Sigmoid colon (tissue), 7 donors: ENCODE measurements at places on chromosomes 3 and 15.
A peak's percentile ranks its signal among the peaks of the same experiment; 100 is the strongest.

- DNase-seq = no peak
Measured at GRCh38 chr15:48710952-48711495, 65.5 kb upstream of the FBN1 start.

DNA sequence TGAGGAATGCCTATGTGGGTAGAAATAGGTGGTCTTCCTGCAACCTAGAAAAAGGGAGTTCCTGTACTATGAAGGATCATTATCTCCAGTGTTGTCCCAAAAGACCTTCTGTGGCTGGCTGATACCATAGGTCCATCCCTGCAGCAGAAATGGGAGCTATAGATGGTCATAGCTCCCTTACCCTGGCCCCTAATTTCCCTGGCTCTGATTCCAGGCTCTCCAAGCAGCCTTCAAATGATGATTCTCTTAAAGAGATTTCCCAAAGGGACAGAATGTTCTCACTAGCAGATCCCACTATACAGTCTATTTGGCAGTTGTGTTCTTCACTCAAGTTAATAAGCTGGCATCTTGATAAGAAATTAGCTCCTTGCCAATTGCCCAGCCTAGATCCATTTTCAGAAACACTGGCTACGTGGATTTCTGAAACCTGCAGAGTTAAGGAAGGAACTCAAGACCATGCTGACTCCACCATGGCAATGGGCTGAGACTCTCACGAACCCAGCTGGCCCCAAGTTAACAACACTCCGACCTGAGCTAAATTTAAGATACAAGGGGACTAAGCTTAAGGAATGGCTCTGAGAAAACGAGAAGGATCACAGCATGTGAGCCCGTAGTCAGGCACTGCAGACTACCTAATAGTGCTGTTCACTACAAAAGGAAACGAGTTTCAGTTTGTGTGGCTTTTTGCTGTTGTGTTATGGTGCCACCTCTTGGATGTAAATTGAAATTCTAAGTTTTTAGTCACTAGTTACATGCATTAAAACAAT is 11.4 kb downstream of the C15orf40 start:
- DNase-seq = no peak

GRCh38 chr3:102078854-102079808 is 229.8 kb downstream of the NFKBIZ start:
- no peak for DNase-seq

DNA sequence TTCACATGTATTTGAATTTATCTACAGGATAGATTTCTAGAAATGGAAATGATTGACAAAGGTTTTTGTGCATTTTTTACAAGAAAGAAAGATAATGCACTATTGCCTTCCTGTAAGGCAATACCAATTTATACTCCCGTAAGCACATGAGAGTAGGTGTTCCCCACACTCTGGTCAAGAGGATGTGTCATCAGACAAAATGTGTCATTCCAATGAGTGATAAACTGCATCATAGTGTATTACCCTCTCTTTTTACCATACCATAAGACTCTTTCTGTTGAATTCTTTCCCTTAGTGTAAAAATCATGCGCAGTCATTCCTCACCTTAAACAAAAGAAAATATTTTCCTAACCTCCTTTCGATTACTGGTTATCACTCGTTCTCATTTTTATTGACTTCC is 251.0 kb downstream of the ROBO1 start:
- no peak for DNase-seq

- no peak for DNase-seq
Measured at GRCh38 chr3:29318251-29318650, 37.4 kb downstream of the RBMS3 start.

DNA sequence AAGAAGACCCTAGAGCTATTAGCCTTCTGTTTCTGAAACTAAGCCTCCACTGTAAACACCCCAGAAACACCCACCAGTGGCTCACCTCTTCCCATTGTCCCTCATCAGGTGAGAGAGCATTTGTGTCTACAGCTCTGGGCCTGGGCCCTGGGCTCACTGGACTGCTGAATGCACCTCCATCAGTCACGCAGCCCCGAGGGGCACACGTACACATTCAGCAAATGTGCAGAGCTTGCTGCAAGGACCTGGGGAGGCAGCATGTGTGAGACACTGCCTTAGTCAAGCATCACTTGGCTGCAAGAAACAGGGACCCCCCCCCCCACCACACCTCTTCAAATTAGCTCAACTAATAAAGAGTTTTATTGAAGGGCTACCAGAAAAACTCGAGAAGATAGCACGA is 29.0 kb downstream of the MRPL46 start:
- no peak for DNase-seq

DNA sequence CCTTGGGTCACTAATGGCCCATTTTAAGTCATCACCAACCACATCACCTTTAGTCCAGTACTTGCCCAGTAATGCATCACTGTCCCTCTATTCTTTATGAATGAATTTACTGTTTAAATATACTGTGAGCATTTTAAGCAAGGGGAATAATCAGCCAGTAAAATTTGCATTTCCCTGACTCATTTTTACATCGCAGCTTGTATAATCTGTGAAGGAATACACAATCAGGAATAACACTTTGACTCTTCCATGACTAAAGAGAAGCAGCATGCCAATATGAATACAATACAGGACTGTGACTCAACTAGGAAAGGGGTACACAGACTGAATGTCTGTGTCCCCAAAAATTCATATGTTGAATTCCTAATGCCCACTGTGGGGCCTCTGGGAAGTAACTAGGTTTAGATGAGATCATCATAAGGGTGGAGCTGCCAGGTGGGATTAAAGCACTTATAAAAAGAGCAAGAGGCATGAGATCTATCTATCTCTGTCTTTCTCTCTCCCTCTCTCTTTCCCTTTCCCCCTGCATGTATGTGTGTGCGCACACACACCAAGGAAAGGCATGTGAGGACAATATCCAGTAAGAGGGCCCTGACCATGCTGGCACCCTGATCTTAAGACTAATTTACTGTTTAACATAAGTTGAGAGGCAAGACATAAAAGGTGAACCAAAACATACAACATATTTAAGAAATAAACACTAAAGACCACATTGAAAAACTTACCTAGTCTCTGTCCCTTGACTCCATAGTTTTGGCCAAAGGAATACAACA is 12.1 kb downstream of the B4GALT4 start:
- DNase-seq = no peak

GRCh38 chr3:33153782-33154181 is 40.0 kb downstream of the CRTAP start:
- no peak for DNase-seq

GRCh38 chr3:56190130-56190529 is 278.1 kb downstream of the ERC2 start:
- no peak for DNase-seq

DNA sequence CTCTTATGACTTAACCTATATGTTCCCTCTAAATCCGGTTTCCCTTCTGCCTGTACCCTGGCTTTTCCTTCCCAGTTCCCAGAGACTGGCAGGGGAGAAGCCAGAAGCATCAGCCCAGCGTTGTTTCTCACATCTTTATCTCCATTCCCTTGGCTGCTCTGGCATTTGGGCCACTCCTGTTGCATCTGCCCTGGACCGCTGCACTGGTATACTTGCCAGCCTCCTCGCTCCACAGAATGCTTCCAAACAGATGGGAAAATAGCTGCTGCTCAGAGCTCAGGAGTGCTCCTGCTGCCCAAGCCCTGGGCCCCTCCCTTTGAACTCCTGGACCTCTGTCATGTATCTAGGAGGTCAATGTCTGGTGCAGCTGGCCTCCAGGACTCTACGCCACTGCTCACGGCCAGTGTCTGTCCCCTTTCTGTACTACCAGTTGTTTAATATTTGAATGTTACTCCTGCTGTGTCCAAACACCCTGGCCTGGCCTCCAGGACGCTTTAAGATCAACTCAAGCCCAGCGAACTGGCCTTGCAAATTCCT is 6.8 kb downstream of the SPINT1 start:
- no peak for DNase-seq

- no peak for DNase-seq
Measured at GRCh38 chr3:107993771-107994170, 97.1 kb downstream of the CD47 start.

GRCh38 chr3:148828136-148828690 is 602 bp downstream of the CPB1 start:
- DNase-seq = no peak

DNA sequence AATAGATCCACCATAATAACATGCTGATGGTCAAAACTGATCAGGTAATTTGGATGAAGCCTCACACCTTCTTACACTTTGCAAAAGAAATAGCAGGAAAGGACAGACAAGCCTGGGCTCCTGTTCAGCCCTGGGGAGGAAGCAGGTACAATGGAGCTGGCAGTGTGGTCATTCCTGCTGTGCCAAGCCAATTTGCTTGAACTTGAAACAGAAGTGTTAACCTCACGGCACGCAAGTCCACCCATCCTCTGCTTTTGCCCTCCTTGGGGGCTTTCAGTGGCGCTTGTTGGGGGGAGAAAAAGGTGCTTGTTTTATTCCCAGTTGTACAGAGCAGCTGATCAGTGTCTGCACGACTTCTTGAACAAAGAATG is 36.8 kb upstream of the RFTN1 start:
- no peak for DNase-seq

DNA sequence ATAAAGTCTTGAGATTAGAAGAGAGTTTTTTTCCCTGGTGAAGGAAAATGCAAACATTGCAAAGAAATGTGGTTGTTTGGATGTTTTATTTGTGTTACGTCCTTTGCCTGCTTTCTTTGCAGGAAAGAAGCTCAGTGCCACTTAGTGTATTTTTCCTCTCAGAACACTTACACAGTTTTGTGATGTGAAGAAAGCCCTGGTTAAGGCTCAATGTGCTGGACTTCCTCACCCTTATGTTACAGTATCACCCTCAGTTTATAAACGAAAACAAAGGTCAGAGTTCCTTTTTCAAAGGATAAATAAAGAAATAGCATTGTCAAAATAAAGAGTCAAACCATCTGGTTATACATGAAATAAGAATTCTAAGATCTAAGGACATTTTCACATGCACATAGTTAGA is 45.9 kb downstream of the RNF13 start:
- DNase-seq = no peak

GRCh38 chr15:72541674-72542073 is 67.5 kb downstream of the ARIH1 start:
- no peak for DNase-seq

GRCh38 chr15:99414755-99415731 is 150.7 kb upstream of the MEF2A start:
- DNase-seq = peak; percentile 63

GRCh38 chr3:19147905-19148767 is at the start of gene KCNH8:
Gene KCNH8 (plus strand): TSS chr3:19148510. CDS start chr3:19148720, 210 bp downstream.
- no peak for DNase-seq

DNA sequence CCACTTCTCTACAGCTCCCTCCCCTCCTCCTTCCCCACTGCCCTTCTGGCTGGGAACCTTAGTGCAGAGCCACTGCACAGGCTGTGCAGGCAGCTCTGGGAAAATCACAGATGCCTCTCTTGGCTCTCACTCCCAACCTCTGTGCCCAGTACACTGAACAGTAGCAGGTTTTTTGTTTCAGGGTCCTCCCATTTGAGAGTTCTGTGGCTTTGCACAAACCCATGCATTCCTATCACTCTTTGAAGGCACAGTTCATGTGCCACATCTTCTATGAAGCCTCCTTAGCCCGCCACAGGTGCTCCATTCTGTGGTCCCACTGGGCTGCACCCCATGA is 103.9 kb downstream of the SNRK start:
- DNase-seq = no peak

- DNase-seq = no peak
Measured at GRCh38 chr3:35383719-35384555, 255.4 kb upstream of the ARPP21 start.

DNA sequence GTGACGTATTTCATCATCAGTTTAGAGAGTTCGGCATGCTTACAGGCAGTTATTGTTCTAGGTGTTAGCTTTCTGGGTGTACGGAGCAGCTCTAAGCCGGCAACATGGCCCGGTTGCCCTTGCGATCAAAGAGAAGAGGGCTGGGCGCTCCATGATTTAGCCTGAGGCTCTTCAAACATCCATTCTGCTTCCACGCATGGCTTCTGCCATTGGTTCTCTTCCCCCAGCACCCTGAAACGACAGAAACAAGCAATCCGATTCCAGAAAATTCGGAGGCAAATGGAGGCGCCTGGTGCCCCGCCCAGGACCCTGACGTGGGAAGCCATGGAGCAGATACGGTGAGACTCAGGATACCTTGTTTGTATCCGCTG is 574 bp downstream of the NGRN start:
- DNase-seq = peak; percentile 73

GRCh38 chr15:90960298-90961091 is 5.8 kb downstream of the RCCD1 start:
- no peak for DNase-seq

GRCh38 chr3:79125313-79125984 is 642.3 kb downstream of the ROBO1 start:
- DNase-seq = no peak

- DNase-seq = no peak
Measured at GRCh38 chr15:75446151-75446550, 5.3 kb downstream of the SIN3A start.

- no peak for DNase-seq
Measured at GRCh38 chr15:45314960-45315359, 62.9 kb downstream of the SLC28A2 start.

- no peak for DNase-seq
Measured at GRCh38 chr3:41148901-41149300, 50.4 kb upstream of the CTNNB1 start.

DNA sequence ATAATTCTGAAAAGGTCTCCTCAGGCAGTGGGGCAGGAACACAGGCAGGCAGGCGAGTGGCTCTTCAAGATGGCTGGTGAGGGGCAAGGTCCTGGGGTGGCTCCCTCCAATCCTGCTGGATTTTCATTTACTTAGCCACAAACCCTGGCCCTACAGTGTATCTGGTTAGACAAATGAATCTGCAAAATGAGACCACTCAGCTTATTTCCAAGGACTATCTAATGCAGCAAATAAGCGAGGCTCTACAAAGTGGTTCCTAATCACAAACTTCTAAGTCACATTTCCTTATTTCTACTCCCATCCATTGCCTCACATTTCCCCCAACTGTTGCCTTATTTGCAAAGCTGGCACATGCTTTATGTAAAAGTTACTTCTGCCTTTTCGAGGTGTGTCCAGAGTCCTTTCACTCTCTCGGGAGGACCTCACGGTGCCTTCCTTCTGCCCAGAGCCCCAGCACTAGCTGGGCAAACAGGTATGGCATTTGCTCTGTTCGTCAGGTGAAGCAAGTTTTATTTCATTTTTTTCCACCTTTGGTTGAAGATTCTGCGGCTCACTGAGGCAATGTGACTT is 40.5 kb downstream of the CCDC12 start:
- DNase-seq = peak; percentile 20

DNA sequence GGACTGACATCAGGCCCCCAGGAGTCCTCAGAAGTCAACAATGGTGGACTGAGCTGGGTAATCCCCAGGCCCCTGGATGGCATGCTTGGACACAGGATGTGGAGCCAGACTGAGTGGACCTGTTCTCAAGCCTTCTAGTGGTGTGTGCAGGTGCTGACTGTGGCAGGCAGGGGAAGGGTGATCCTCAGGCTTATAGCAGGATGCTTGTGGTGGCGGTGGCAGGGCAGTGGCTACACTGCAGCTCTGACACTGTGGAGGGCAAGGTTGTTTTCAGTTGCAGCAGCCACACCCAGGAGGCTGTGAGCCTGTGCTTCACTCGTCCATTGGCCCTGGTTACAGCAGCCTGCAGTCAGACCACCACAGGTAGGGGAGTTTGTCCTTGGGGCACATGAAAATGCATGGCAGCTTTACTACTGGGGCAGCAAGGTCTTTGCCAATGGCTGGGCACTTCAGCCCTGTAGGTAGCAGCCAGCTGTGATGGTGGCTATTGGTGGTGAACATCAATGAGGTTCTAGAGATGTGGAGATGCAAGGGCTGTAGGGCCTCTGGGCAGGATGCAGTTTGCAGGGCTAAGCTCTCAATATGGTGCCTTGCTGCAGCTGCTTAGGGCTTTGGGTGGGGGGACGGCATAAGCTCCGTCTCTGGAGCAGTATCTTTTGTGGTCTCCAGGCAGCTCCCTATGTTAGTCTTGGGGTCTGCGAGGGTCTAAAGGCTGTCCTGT is 17.5 kb upstream of the MYO5A start:
- DNase-seq = no peak

- DNase-seq = no peak
Measured at GRCh38 chr3:42515391-42515916, 13.0 kb downstream of the VIPR1 start.
